ENCODE measurements at places on chromosomes 4 and X.

- no peak for DNase-seq
These were observed 28.5 kb upstream of the RTL3 start for GRCh38 chrX:78687586-78687985.

DNA sequence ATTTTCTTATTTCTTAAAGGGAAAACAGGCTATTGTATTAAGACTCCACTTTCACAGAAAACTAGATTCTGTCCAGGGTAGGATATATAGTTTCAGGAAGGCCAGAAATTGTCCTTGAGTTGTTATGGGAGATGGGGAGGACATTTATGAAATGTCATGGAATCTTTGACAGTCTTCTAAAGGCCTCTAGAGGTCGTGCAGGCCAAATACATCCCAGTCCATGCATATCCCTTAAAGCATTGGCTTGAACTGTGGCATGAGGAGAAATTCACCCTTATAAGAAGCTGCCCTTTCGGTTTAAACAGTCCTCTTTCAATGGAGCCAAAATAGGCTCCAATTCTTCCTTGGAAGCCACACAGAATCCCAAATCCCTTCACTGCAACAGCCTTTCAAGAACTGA, 183.6 kb upstream of the NOCT start:
- no peak for DNase-seq

DNA sequence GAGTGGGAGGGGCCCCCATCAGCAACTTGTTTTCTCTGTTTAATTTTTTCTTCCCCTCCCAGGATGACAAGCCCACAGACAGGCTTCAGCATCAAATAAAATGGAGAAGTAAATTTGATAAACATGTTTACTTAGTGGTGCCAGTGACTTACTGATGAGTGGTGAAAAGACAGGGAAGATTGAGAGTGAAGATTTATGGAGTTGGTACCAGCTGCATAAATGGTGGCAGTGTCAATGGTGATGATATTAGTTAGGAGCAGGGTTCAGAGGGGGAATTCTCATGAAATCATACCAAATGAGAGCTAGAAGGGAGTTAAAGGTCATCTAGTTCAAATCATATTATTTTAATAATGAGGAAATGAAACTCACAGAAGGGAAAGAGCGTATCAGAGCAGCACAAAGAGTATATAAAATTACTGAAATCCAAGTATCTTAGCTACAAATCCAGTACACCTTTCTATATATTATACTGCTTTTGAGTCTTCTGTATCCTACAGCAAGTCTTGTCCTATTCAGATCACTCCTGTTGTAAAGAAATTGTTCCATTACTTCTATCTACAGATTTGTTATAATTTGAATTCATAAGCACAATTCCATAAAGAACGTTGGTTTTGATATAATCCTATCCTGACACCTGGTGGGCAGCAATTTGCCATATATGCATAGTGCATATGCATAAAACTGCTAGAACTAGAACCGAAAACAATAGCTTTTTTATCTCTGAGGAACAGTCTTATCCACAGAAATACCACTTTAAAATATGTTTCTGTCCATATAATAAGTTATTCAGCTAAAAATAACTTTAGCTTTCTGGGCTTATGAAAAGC, 5.0 kb downstream of the P2RY10 start:
- no peak for DNase-seq

DNA sequence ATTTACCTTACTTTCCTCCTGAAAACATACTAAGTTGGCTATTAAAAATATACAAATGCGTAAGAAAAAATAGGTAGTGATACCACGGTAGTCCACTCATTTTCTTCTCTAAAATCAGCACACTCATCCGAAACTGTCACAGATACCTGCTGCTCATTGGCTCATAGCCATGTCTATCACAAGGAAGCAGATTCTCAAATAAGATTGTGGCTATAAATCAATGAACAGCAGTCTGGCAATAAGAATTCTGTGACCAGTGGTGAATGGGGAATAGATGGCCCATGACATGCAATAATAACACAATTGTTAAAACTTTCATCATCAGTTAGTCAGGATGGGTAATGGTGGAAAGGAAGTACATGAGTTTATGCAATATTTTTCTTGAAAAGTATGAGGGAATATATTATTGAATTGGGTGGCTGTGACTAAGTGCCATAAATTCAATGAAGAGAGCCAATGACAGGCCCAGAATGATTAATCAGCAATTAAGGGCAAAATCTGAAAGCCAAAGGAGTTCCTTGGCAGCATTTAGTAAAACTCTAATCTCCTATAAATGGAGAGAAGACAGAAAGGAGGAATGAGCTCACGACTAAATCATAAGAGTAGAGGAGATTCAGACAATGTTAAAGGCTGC, 202.3 kb upstream of the NEIL3 start:
- DNase-seq = no peak

DNA sequence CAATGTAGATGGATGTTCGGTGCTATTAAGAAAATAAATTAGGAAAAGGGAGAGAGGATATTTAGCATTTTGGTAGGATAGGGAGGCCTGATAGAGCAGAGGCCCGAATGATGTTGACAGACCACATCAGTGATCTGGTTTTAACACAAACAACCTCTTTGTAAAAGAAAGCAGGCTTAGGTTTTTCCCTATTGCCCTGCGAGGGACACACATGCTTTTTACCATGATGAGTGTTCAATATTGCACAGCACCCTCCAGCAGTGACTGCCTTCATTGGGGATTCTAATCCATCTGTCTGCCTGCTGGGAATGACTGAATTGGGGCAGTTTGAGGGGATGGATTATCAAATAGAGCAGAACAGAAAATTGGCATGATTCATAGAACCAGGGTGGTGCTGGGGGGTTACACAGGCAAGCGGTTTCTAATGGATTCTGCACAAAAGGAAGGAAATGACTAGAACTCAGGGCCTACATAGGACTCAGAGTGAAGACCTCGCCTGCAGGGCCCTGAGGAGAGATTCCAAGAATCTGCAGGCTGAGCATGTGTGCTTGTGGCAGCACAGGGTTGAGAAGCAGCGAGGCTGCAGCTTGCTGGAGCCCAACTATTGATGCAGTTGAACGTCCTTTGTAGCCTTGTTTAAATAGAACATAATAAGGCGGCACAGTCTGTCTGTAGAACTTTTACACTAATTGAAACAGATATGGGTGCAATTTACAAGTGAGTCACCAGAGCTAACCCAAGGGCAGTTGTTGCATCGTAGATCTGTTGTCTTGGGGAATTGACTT, 58.0 kb downstream of the RHOH start:
- no peak for DNase-seq

- no peak for DNase-seq
These were observed 8.4 kb upstream of the BST1 start for GRCh38 chr4:15694431-15694830.

DNA sequence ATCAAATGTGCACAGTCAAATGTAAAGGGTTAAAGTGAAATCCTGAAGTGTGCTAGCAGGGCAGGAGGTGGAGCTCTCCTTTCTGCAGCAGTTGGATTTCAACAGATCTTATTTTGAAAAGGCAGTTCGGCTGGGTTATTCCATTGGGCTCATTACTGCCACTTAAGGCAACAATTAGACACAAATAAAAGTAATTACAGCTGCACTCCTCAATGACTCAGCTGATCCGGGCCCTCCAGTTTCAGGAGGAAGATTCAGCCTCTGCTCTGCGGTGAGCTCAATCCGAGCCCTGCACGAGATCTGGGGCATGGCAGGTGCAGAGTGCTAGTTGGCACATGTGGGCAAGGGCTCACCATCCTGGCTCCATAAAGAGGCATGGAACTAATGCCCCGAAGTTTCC, 85.4 kb downstream of the PHKA2 start:
- no peak for DNase-seq

- no peak for DNase-seq
These were observed 719.2 kb downstream of the FSTL5 start for GRCh38 chr4:161444626-161445025.

GRCh38 chrX:72130156-72130761, 1.5 kb downstream of the RTL5 start:
- no peak for DNase-seq

GRCh38 chr4:124386163-124386562, 326.4 kb downstream of the ANKRD50 start:
- DNase-seq = no peak

DNA sequence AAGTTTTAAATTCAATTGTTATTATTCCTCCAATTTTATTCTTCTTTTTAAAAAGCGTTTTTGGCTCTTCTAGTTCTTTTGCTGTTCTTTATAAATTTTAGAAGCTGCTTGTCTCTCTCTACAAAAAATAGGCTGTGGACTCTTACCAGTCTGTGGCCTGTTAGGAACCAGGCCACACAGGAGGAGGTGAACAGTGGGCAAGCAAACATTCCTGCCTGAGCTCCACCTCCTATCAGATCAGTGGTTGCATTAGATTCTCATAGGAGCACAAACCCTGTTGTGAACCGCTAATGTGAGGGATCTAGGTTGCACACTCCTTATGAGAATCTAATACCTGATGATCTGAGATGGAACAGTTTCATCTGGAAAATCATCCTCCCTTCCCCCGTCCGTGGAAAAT, 23.1 kb downstream of the JADE3 start:
- no peak for DNase-seq

DNA sequence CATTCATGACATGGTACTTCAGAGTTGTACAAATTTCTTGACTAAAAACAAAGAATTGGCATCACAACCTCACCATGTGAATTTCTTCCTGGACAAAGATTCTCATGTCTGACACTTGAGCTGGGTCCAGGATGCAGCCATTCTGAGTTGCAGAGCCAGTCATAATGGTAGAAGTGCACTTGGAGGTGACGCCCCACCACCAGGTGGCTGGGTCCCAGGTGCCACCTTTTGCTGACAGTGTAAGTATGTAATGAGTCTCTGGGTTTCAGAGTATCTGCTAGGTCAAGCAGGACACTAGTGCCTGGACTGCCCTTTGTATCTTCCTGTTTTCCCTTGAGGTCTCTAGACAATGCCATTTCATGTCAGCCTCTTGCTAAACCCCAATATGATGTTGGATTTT, 36.6 kb upstream of the WDR1 start:
- no peak for DNase-seq

GRCh38 chr4:173503330-173504180, 26.5 kb downstream of the HAND2 start:
- no peak for DNase-seq

- DNase-seq = no peak
These were observed 198.9 kb downstream of the MID1IP1 start for GRCh38 chrX:38999967-39000745.

DNA sequence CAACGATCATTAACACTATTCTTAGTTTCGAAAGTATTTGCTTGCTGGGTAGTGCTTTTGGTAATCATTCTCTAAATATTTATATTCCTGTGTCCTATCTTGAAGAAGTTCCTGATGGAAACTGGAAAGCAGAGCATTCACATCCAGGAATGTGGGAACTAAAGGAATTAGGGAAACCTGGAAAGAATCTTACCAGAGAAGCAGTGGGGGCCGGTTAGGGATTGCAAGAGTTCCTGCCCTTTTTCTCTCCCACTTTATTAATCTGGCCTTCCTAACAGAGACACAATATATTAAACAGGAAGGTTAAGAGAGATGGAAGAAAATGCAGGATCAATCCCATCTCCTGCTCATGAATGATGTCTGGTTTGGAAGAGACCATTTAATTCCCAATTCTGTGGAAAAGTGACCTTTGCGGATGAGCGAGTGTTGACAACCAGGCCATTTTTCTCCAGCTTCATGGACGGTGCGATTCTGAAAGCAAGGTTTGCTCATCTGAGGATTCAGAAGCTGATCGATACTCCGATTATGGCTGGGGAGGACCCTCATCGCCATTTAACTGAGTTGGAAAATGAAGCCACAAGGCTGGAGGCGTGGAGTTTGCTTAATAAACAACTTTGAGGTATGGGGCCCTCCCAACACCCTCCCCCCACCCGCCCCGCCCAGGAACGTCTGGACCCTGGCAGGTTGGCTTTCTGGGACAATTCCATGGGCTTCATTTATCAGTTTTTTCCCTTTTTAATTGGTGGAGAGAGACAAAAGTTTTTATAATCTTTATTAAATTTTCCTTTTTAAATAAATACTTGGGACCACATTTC, 52.3 kb downstream of the C4orf51 start:
- DNase-seq = no peak

DNA sequence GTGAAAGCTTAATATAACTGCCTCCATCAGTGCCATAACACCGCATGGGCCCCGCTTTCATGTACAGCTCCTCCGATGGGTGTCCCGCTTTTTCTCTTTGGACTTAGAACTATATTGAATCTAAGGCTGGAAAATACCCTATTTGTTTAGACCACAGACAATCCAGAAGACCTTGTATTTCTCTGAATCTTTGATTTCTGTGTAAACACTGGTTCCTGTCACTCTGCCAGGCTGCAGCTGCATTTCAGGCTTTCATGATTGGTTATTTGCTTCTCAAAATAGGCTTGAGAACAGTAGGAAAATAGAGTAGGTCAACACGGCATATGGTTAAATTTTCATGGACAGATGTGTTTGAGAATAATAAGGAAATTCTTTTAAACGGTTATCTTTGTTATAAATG, 80.0 kb downstream of the NWD2 start:
- no peak for DNase-seq

DNA sequence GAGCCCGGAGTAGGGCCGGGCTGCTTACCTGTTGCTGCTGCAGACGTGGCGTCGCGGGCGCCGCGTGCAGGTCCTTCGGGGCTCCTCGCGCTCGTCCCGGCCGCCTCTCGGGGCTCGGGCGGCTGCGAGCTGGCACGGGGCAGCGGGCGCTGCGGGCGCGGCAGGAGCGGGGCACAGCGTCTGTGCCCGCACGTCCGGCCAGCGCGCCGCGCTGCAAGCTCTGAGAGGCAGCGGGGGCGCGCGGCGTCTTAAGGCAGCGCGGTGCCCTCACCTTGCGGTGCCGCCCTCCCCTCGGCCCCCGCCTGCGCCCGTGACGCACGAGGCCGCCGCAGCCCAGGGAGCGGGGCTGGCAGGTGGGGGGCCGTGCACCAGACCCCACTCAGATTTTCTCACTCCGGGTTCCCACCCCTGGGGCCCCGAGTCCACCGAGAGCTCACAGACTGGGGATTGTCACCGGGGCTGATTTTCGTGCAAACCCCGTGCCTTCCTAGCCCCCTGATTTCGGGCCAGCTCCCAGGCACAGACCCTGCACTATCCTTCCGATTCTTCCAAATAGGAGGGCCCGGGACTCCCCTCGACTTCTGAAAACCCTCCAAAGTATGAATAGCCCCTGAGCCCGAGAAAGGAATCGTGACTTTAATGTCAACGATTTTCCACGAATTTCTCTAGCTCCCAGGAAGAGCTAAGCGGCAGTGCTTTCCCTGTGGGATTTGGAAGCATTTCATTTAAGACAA, at the start of gene GPR101:
Gene GPR101, minus strand, starts transcription at position 222 of the 734 bp plus-strand sequence. CDS start 2,321 bp downstream, outside the sequence.
- no peak for DNase-seq

DNA sequence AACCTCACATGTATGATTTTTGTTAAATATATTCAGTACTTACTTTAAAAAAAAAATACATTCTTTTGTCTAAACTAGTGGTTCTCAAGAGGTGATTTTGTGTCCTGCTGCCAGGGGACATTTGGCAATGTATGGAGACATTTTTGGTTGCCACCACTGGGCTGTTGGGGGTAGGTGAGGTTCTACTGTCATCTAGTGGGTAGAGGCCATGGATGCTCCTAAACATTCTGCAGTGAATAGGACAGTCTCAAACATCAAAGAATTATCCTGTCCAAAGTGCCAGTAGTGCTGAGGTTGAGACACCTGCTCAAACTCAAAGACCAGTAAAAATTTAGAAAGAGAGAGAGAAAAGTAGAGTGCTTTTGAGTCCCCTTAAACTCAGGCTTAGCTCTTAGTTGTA, 32.9 kb upstream of the PGM2 start:
- DNase-seq = no peak

- no peak for DNase-seq
These were observed 61.7 kb downstream of the GPR82 start for GRCh38 chrX:41785685-41786084.

Measured in stimulated activated naive CD8-positive, alpha-beta T cell treated with anti-CD3 and anti-CD28 coated beads, Interleukin-15, Interleukin-2, amounts not matched to agents 100 U/mL and 50 U/mL, for 24 hours (primary cell).